ENCODE measurements at places on chromosomes 12 and 14.
A peak's percentile ranks its signal among the peaks of the same experiment; 100 is the strongest.

- no peak for DNase-seq
Measured at GRCh38 chr12:26713885-26714383, 119.1 kb downstream of the ITPR2 start.

DNA sequence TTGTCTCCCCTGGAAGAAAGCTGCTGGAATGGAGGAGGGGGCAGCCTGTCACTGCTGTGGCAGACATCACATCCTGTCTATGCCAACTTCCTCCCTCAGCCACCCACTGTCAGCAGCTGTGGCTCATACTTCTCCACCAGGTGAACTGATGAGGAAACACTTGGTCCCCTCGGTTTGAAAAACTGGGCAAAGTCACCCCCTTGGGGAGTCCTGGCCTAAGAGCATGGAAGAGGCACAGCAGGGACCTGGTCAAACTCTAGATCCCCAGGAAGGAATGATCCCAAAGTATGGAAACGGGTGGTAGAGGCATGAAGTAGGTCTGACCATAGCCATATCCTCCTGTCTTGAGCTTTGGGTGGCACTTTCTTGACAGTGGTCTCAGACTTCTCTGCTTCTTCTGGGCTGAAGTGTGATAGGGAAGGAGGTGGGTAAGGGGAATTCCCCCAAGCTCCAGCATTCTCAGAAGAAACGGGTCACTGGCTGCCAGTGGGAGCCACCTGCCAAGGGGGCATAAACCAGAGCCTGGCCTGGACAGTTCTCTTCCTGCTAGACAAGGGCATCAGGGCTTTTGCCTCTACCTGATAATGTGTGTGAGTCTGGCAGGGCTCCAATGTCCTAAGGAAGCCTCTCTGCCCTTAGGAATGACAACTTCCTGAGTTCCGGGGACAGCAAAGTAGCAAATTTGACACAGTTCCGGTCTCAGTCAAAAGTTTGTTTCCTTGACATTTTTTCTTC is 36.0 kb downstream of the FMNL3 start:
- DNase-seq: peak; percentile 48

GRCh38 chr12:76264611-76265012 is 83.6 kb downstream of the BBS10 start:
- DNase-seq: no peak

DNA sequence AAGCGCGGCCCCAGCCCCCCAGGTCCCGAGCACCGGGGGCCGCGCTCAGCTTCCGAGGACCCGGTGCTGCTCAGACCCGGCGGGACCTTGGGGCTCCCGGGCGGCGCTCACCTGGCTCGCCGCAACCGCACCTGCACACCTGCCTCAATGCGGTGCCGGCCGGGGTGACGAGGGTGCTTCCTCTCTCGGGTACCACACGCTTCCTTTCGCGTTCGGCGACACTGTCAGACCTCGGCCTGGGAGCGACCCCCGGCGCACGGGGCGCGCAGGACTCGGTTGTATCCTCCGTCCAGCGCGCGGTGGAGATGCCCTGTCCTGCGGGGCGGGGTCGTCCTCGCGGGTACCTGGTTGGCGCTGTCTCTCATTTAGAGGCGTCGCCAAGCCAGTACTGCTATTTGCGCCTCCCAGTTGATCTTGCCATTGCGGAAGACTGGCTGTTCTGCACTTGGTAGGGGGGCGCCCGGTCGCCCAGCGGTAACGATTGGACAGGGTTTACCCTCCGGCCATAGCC is 718 bp downstream of the PACS2 start:
- DNase-seq: peak; percentile 41

GRCh38 chr12:62512901-62513300 is 46.3 kb downstream of the MON2 start:
- no peak for DNase-seq

- DNase-seq: no peak
Measured at GRCh38 chr12:2156333-2156732, 103.5 kb downstream of the CACNA1C start.

- DNase-seq: no peak
Measured at GRCh38 chr12:91224401-91224800, 41.8 kb upstream of the DCN start.

DNA sequence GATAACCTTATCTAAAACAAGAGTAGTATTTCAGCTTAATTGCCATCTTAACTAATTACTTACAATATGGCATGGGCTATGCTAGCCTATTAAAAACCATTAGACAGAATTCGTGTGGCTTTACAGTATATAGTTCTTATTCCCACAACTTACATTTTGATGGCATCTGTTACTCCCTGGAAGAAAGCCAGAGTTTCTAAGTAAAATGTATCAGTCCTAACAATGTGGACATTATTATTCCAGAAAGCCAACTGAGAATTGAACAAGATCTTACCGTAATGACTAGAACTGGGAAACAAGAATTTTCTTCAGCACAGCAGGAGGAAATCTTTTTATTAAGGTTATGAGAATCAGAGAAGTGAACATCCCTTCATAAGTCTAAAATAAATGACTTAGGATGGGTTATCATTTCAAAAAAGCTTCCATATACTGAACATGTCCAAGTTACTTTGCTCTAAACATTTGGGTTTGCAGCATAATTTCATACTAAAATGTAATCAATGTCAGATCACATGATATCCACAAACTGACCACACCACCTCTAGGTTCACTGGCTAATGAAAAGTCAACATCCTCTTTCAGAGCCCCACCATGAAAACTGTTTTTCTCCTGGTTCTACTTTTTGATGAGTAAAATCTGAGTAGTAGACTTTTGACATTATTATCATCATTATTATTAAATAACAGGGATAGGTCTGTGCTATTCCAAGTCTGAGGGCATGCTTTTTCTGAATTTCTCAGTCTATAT is 179.7 kb downstream of the SSPN start:
- DNase-seq: no peak

All from stimulated activated CD4-positive, alpha-beta T cell treated with anti-CD3 and anti-CD28 coated beads, Interleukin-2, amount 100 ng/mL, for 24 hours (primary cell).